ENCODE measurements at places on chromosomes 2 and 18.

DNA sequence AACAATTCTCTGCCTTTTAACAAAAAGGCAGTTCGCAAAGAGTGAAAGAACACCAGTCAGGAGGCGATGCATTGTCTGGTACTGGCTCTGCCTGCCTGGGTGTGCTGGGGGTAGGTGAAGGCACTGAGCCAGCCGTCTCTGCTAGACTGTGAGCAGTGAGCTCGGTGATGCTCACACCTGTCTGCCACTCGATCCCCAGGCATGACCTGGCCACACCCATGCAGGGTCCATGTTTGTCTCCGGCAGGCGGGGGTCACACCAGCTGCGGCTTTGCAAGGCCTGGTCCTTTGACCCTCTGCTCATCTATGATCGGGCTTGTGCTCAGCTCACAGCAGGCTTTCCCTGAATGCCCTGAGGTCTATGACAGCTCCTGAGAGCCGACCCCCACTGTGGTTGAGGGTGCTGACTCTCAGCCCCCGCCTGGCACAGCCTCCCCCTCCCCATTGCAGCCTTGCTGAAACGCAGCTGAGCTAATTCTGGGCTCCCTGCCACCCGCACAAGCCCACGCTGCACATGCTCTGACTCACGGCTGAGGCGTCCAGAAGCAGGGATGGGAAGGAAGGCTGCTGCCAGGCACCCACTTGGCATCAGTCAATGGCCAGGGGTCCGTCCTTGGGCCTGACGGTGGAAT, 23.7 kb downstream of the CRACDL start:
- no peak for DNase-seq

- DNase-seq: peak; percentile 26
These were observed 48.4 kb downstream of the GTF3C3 start for GRCh38 chr2:196750977-196751631.

- DNase-seq: no peak
These were observed 35.4 kb downstream of the KCNG3 start for GRCh38 chr2:42458396-42458795.

GRCh38 chr18:76619261-76619620, 124.2 kb upstream of the ZNF516 start:
- DNase-seq: no peak

DNA sequence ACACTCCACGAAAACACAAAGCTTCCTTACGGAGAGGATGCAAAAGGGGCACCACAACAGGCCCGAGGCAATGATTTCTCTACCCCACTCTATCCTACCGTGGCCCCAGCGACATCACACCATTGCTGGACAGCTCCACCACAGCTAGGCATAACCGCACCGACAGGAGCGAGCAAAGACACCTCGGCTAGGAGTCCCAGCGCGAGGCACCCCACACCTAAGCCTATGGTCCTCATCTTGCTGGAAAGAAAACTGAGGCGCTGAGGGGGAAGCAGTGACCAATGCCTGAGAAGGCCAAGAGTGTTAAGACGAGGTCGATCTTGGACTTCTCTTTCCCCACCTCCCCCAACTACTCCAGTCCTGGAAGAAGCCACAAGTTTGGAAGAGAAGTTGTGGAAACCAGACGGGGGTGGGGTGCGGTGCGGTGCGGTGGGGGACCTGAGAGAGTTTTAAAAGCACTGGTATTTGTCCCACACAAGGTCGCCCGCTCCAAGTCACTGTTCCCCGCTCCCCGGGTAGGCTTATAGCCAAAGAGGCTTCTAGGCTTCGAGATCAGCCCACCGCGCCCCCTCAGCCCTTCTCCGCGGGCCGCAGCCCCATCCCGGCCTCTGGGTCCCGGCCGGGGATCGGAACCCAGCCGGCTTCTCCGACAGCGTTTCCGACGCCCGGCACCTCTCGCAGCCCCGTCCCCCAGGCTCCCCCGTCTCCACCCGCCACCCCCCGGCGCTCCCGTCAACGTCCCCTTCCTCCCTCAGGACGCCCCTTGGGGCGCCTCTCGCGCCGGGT, 766 bp downstream of the PDE6D start:
- no peak for DNase-seq

DNA sequence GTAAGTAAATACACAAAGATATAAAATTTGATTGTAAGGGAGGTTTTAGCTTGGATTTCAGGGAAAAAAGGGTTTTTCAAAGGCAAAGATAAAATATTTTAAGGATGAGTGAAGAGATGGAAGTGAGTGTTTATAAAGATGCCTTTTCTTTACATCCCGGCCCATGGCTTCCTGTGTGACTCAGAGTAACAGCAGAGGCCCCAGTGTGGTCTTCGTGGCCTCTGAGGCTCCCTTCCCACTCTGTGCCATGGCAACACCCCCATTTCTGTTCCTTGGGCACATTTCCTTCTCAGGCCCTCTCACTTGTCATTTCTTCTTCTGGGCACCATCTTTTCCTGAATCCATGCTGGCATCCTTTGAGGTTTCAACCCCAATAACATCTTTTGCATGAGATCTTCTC, 92.6 kb upstream of the TMEM18 start:
- DNase-seq: no peak

DNA sequence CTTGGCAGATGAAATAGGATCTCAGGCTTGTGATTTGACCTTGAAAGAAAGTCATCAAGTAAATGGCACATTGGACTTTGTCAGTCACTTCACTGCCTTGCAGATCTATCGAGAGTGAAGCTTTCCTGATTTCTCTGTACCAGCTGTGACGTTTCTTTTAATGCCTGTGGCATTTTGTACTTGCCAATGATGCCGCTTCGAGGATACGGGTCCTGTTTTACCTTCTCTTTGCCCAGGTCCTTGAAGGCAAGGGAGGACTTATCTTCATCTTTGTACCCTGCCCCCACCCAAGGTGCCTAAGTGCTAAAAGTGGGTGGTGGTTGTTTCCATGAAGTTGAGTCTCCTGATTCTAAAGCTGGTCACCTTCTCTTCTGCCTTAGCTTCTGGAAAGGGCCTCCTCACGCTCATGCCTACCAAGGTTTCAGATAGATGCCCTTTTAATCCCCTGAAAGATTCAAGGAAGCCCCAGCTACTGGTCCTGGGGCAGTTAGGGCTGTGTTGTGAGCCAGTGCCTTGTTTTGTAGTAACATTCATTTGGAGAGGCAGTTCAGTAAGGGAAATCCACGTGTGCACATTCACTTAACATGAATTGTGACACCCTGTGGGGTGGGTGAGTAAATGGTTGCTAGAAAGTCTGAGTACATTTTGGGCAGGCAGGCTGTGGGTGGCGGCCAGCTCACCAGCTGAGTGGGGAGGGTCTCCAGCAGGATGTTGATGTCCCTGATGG, 6.1 kb downstream of the LBH start:
- no peak for DNase-seq

- no peak for DNase-seq
These were observed 12.4 kb upstream of the ST3GAL5 start for GRCh38 chr2:85901155-85901554.

DNA sequence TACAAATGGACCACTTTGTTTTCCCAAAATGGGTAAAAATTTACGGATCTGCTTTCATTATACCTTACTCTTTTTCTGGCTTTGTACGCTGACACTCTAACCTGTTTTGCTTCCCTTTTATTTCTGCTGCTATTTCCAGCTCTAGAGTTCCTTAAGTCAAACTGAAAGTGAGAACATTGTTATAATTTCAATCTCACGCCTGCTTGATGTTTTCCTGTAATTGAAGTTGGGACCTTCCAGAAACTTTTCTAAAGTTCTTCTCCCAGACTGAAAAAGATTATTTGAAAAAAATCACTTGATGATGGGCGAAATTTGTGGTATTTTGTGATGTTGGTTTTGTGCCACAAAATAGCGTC, 1.8 kb downstream of the GLS start:
- DNase-seq: no peak

DNA sequence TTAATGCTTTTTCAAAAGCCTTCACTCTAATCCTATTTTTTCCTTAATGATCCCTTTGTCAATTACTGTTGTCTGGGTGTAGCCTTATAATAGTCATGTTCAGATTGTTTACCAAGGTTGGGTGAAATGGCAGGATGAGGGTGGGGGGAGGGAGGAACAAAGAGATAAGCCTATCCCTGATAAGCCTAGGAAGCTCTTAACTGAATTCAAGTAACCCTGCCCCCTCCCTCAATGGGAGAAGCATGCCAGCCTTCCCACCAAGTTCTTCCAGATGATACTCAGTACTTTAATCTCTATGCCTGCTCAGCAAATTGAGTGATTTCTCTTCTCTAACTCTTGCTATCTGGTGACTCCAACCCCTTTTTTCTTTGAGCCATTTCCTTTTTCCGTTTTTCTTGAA, 180.3 kb upstream of the ETAA1 start:
- DNase-seq: no peak

- no peak for DNase-seq
These were observed 158.2 kb downstream of the L3MBTL4 start for GRCh38 chr18:6256521-6256920.

DNA sequence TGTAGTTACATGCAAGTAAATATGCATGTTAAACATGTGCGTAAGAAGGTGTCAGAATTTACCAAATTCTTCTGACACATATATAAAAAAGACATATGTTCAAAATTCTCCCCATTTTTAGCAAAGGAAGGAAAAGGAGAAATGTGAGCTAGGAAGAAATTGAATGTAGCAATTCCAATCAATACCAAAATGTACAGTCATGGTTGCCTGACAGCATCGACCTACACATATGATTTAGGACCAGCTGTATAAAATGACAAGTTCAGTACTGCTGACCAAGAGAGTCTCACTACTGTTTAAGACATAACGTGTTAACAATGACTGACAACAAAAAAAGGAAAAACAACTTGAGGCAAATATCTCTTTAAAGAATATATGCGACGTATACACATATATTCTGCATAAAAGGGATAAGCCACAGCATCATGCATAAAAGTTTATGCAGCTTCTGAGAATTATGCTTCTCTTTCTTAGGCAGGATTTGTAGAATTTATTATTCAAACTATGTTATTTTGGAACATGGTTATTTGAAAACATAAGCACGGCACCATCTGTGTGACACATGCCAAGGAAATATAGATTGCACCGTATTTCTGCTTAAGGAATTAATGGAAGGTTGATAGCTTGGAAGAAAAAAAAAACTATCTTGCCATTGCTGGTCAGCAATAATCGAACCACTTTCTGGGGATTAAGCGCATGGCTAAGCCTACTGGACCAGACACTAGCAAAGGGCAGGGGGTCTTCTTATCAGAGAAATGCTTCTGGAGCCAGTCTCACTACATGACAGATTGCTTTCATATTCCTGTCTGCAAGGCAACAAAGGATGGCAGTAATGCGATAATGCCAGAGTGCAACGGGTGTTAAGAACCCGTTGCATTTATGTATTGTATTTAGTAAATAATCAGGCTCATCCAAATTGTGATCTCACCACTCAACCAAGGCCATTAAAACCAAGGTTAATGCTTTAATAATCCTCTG, 154.0 kb downstream of the WDPCP start:
- DNase-seq: no peak

- no peak for DNase-seq
These were observed 1.6 kb downstream of the EHD3 start for GRCh38 chr2:31235504-31235902.

DNA sequence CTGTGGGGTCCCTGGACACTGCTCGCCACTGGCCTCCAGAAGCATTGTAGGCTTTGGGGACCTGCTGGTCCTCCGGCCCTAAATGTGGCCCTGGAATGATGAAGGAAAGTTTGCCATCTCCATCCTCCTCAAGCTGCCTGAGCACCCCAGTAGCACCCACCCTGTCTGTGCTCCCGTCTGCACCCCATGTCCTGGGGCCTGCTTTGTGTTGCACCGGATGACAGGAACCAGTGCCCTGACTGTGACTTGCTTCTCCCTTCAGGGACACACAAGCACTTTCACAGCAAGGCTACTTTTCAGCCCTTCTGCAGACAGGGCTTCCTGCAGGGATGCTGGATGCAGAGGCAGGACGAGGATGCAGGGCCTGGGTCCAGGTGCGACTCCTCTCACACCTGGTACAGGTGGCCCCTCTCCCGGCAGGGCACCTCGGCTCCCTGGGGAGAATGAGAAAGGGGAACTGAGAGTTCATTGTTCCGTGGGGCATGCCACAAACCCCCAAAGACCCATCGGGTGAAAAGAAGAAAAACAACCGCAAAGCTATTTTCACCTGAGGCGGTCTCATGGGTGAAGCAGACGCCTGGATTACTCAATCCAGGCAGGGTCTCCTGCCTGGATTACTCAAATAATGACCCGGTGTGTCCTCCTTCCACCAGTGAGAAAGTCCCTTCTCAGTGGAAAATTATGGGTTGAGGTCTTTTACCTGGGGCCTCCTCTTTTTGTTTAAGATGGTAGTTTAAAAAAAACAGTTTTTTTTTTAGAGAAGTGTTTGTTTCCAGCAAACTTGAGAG, 74.9 kb downstream of the LONRF2 start:
- DNase-seq: peak; percentile 18

- no peak for DNase-seq
These were observed 16.3 kb downstream of the CAPN14 start for GRCh38 chr2:31200972-31201371.

DNA sequence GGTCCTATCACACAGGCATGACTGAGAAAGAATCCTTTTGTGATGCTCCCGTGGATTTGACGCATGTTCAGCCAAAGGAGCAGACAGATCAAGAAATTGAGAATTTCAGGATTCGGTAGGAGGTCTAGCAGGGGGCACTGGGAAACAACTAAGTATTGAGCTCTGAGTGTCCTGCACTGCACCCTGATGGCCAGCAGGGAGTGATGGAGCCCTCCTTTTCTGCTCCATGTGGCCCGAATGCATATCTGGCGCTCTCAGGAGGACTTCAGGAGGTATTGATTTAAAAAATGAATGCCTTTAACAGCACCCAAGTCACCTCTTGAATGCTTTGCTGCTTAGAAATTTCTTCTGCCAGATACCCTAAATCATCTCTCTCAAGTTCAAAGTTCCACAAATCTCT, 58.0 kb downstream of the ZNF519 start:
- DNase-seq: no peak

- no peak for DNase-seq
These were observed 283.1 kb upstream of the TRIB2 start for GRCh38 chr2:12433626-12433990.

GRCh38 chr18:57075716-57076400, 71.0 kb upstream of the BOD1L2 start:
- no peak for DNase-seq

GRCh38 chr2:132951008-132951714, 281.2 kb upstream of the LYPD1 start:
- no peak for DNase-seq

DNA sequence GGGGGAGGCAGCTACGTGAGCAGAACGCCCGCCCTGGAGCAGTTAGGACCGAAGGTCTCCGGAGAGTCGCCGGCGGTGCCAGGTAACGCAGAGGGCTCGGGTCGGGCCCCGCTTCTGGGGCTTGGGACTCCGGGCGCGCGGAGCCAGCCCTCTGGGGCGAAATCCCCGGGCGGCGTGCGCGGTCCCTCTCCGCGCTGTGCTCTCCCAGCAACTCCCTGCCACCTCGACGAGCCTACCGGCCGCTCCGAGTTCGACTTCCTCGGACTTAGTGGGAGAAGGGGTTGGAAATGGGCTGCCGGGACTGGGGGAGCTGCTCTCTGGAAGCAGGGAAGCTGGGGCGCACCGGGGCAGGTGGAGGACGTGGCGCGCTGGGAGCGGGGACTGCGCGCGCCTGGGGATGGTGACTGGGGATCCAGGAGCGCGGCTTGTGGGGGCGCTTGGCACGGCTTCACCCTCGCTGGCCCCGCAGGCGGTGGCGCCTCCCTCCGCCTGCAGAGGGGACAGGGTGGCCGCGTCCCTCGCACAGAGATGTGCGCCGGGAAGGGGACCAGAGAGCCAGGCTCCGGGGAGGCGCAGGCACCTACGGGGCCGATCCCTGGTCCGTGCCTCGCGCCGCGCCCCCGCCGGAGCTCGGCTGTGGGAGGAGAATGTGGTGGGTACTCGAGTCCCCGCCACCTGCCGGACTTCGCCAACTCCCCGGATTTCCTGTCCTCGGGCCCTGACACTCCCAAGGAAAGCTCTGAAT, 688 bp downstream of the CDH20 start:
- no peak for DNase-seq

- no peak for DNase-seq
These were observed 1.7 kb downstream of the VAPA start for GRCh38 chr18:9915291-9916076.

All from SIG-M5 (cell line).